ENCODE measurements at places on chromosomes 13 and 19. TPM values are rescaled to one million over a fixed set of nuclear protein-coding genes. Genes with fewer than 3 reads are reported as not detected.
A peak's percentile ranks its signal among the peaks of the same experiment; 100 is the strongest.

DNA sequence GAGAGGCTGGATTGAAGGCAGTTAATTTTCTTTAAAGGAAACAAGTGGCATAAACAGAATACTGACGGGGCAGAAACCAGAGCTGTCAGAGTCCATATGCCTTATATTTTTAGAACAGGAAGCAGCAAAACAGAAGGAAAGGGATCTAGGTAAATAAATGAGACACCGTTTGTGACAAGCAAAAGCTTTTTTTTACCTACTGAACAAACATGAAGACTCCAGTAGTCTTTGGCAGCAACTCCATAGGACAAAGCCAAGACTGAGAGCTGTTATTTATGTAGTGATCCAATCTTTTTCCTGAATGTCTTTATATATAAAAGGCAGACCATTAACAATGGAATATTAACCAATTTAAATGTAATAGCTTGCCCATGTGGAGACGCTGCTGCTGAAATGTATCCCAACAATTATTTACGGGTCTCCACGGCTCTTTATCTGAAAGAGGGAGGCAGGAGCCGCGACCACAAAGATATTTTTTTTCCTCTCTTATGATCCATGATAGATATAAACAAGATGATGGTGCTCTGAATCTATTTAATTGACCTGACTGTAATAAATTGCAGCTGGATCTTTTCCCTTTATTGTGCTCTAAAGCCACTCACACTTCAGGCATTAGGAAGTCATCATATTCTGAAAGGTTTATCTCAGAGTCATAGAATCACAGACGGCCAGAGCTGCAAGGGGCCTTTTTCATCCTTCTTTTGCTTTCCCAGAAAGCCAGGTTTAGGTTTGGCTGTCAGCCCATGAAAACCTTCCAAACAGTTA, 687.8 kb downstream of the EFNB2 start:
- no peak for DNase-seq

- peak; percentile 17 for DNase-seq
These were observed 9.7 kb downstream of the FBXL12 start for GRCh38 chr19:9808855-9809824.

GRCh38 chr13:21420706-21421105, 38.4 kb downstream of the ZDHHC20 start:
- DNase-seq = no peak

DNA sequence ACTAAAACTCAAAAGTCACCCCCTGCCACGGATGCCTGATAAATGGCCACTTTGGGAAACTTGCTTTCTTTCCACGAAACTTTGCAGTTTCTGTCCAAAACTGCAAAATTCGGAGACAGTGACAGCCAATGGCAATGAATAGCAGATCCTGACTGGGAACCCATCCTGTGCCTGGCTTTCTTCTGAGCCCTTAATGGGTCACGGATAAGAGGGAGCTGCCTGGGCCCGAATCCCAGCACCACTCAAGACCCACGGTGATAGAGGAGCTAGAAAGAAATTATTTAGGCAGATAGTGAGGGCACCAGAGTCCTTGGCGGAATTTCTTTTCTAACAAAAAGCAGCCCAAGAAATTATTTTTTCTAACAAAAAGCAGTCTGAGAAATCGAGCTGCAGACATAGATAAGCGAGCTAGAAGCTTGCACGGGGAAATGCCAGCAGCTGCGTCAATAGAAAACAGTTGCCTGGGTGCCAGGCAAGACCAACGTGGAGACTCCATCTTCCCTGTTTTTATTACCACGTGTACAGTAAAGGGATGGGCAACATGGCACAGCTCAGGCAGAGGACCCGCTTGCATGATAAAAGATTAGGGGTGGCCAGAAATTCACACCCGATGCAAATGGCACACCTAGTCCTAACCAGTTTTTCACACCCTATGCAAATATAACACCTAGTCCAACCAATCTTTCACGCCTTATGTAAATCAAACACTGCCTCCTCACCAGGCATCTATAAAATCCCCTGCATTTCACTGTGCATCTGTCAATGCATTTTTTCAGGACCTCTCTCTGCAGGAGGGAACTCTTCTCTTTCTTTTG, 7.1 kb upstream of the HSH2D start:
- no peak for DNase-seq

GRCh38 chr13:51595416-51595815, 11.2 kb downstream of the WDFY2 start:
- no peak for DNase-seq

- no peak for DNase-seq
These were observed 55.6 kb downstream of the SLC7A9 start for GRCh38 chr19:32813862-32814425.

DNA sequence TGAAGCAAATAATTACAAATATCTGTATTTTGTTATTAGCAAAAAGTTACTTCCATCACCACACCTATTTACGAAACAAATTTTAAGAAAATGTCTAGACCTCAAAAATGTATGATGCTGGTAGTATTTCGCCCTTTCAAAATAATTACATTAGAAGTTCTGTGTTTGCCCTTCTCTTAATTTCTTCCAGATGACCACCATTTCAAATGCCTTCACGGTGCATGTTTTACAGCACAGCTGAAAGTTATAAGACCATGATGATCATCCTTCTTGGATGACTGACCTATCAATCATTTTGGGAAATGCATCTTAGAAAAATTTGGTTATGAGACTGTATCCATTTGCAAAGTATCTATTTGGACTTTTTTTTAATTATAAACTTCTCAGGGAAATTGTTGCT, 390.8 kb downstream of the SLITRK6 start:
- no peak for DNase-seq

DNA sequence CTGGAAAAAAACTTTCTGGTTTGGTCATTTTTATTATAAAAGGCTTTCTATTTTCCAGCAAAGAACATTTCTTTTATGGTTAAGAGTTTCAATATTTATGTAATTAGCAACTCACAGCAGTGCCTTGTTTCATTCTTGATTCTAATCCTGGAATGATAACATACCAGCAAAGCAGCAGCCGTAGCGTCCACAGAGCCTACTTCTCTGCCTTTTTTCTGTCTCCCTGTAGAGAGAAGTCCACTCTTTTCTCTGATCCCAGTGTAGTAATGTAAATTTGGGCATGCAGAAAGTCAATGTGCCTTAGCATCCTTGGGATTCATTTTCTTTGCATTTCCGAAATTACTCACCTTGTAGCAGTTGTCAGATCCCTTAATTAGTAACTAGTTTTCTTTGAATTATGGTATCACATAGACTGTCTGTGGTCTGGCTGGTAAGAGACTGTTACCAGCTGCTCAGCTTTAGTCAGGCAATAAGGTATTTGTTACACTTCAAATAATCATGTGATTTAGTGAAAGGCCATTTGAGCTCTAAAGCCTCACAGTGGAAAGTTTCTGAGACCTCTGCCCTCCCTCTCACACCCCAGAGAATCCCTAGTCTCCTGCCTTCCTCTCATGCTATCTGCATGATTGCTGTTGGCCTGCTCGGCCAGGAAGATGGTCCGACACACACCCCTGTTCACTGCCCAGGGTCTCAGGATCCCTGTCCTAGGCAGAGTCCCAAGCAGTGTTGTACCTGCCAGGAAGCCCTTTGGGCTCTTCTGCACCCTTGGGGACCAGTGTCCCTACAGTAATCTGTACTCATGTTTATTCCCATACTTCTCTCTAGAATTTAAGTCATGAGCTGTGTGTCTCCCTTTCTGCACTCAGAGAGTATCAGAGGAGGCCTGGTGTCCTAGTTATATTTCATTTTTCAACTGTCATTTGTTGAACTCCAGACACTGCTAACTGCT, 86.3 kb downstream of the LRCH1 start:
- no peak for DNase-seq

- no peak for DNase-seq
These were observed 378.8 kb downstream of the DACH1 start for GRCh38 chr13:71488201-71488600.

GRCh38 chr19:11617180-11618062, 20.1 kb downstream of the ZNF627 start:
- DNase-seq = no peak

GRCh38 chr13:111253365-111253872, 67.0 kb upstream of the TEX29 start:
- DNase-seq = no peak

DNA sequence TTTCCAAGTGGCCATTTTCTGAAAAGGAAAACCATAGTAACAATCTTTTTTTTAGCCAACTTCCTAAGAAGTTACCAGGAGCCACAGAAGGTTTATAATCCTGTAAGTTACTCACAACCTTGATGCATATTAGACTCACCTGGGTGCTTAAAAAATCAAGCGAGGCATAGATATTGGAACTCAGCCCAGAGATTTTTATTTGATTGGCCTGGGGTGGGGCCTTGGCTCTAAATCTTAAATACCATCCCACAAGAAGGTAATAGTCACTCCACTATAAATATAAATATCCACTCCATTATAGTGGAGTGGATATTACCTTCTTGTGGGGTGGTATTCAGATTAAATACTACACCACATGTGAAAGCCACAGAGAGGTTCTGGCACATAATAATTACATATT, 429.6 kb downstream of the RFC3 start:
- no peak for DNase-seq

GRCh38 chr19:29543381-29543780, 17.6 kb downstream of the VSTM2B start:
- no peak for DNase-seq

DNA sequence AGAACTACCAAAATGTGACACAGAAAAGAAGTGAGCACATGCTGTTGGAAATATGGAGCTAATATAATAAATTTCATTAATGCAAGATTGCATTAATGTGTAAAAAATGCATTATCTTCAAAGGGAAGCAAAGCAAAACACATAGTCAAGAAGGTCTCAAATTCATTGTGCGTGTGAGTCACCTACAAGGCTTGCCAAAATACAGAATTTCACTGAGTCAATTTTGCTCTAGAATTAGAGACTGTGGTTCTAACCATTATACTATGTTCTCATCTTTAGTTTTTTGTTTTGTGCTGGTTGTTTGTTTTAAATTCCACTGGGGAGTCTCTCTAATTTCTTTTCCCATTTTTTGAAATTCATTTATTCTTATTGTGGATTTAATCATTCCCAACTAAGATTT, 149.8 kb upstream of the SLITRK1 start:
- DNase-seq = no peak

GRCh38 chr13:111062966-111063365, 52.1 kb upstream of the ARHGEF7 start:
- DNase-seq = no peak

- peak; percentile 67 for DNase-seq
These were observed 10.6 kb downstream of the POU2F2 start for GRCh38 chr19:42121656-42122069.

- no peak for DNase-seq
These were observed 644.7 kb upstream of the KLF12 start for GRCh38 chr13:74778946-74779345.

GRCh38 chr13:43988302-43988701, 108.6 kb downstream of the LACC1 start:
- no peak for DNase-seq

DNA sequence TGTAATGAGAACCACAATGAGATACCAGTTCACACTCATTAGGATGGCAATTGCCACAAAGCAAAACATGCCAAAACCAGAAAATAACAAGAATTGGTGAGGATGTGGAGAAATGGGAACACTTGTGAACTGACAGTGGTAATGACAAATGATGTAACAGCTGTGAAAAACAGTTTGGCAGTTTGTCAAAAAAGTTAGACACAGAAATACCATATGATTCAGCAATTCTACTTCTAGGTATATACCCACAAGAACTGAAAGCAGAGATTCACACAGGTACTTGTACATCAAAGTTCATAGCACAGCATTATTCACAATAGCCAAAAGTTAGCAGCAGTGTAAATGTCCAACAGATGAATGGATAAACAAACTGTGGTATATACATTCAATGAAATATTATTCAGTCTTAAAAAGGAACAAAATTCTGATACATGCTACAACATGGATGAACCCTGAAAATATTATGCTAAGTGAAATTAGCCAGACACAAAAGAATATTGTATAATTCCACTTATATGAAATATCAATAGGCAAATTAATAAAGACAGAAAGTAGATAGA, 96.5 kb downstream of the UGGT2 start:
- no peak for DNase-seq

DNA sequence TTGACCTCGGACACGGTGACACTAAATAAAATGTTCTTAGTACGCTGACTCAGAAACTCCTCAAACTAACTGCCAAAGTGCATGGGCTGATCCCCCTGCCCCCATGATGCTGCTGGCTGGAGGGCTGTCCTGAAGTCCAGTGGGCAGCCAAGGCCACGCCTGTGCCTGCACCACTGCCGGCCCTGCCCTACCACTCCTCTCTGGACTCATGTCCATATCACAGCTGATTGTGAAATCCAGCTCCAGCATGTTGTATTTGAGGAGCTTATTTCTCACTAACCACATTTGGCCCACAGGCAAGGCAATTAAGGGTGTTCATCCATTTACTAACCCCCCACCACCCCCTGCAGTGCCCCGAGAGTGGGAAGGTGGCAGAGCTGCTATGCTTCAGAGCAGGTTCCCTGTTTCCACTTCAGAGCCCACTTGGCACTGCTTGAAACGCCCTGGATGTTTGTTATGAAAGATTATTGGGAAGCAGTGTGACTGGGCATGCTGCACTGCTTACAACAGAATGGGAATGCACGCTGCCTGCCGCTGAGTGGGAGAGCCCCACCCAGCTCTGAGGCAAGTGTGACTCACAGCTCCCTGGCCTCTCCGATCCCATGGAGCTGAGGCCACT, 114.0 kb downstream of the UQCRFS1 start:
- peak; percentile 40 for DNase-seq

DNA sequence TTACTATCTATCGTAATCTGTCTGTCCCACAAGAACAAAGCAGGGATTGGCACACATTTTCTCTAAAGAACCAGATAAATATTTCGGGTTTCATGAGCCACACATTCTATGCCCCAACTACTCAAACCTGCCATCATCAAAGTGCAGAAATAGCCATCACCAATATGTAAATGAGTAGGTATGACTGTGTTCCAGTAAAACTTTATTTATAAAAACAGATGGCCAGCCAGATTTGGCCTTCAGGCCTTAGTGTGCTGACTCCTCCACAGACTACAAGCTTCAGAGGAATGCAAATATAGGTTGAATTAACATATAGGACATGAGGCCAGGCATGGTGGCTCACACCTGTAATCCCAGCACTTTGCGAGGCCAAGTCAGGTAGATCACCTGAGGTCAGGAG, 8.9 kb upstream of the DNMT1 start:
- DNase-seq = no peak

Gene HSPB6
- total RNA-seq = 923 TPM

Gene PCP2
- 0.64 TPM for total RNA-seq

Gene ZNF525
- total RNA-seq = 3.6 TPM

Gene CEACAM3
- total RNA-seq = not detected

Gene GNG7
- total RNA-seq = 24.0 TPM

Gene DNAAF3
- total RNA-seq = 0.56 TPM
